ENCODE measurements at places on chromosomes 2 and 18.

DNA sequence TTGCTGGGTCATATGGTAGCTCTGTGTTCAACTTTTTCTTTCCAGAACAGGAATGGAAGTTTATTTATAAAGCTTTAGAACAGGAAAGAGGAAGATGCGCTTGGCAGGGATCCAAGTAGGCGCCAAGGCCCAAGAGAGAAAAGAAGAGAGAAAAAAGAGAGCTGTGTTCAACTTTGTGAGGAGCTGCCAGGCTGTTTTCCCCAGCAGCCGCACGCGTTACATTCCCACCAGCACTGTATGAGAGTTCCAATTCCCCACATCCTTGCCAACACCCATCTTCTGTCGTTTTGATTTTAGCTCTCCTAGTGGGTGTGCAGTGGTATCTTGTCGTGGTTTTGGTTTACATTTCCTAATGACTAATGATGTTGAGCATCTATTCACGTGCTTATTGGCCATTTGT is 51.4 kb downstream of the KCNF1 start:
- no peak for DNase-seq

DNA sequence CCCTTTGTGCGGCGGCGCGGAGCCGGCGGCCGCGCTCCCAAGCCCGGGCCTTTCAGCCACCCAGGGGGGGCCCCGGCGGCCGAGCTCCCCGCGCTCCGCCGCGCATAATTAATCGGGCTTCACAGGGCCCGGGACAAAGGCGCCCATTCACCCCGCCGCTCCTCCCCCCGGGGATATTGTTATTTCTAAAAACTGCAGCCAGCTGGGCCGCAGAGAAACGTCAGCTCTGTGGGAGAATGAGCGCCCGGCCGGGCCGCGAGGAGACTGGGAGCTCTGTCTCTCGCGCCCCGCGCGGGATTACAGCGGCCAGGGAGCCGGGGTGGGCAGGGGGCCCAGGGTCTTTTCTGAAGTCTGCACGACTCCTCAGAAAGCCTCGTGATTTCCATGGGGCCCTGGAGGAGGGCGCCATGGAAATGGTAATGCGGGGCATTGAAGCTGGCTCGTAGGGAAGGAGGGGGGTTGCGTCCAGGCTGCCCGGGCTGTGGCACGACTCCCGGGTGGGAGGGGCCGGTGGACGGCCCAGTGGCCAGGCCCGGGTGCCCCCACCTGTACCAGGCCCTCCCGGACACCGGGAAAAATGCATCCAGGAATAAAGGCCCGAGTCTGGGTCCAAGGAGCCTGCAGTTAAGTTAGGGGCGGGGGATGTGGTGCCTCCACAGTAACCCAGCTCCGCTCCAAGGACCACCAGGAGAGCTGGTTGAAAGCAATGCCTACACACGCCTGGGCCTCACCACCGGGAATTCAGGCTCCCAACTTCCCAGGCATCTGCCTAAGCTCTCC is 125.3 kb downstream of the ZFP36L2 start:
- no peak for DNase-seq

DNA sequence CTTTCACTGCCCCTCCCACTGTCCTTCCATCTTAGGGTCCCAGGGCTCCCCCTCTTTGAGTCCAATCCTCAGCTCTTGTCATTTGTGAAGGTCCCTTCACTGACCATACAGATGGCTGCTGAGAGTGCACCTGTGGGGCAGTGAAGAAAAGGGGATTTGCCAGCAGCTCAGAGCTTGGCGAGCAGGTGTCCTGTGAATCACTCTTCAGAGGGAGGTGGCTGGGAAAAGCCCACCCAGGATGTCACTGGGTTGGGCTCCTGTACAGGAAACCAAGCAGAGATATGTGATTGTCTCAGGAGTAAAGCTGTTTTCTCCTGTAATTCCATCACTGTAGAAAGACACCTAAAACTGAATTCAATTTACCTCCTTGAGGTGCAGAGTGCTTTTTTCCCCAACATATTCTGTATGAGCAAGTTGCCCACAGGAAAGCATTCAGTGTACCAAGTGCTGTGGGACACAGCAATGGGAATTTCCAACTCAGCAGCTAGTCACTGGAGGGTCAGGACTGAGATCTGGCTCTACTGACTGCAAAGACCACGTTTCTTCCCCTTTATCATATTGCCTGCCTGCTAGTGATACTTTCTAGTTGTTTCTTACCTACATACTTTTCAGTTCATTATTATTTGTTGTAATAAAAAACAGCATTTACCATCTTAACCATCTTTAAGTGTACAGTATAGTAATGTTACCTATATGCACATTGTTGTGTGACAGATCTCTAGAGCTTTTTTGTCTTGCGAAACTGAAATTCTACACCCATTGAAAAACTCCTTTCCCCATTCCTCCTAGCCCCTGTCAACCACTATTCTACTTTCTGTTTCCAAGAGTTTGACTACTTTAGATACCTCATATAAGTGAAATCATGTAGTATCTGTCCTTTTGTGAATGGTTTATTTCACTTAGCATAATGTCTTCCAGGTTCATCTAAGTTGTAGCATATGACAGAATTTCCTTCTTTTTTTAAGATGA is 239.1 kb downstream of the TSN start:
- no peak for DNase-seq

GRCh38 chr2:153871231-153872221 is at the start of gene GALNT13:
Gene GALNT13 (plus strand): TSS chr2:153871922.
- peak; percentile 16 for DNase-seq

DNA sequence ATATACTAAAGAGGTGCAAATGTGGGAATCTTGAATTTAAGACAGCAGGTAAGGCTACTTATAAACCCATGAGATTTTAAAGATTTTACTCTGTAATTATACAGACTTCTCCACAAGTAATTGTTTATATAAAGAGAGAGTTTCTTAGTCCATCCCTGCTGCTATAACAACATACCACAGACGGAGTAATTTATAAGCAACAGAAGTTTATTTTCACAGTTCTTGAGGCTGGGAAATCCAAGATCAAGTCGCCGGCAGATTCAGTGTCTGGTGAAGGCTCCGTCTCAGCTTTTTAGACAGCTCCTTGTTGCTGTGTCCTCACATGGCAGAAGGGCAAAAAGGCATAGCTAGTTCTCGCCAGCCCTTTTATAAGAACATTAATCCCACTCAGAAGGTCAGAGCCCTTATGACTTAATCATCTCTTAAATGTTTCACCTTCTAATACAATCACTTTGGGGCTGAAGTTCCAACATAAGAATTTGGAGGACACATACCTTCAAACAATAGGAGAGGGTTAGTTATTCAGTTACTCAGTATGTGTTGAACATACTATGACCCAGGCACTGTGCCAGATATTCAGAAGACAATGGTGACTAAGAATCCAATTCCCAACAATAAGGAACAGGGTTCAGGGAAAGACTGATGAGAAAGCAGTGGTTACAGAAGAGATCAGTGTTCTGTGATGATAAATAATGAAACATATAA is 466.0 kb downstream of the RIT2 start:
- no peak for DNase-seq

DNA sequence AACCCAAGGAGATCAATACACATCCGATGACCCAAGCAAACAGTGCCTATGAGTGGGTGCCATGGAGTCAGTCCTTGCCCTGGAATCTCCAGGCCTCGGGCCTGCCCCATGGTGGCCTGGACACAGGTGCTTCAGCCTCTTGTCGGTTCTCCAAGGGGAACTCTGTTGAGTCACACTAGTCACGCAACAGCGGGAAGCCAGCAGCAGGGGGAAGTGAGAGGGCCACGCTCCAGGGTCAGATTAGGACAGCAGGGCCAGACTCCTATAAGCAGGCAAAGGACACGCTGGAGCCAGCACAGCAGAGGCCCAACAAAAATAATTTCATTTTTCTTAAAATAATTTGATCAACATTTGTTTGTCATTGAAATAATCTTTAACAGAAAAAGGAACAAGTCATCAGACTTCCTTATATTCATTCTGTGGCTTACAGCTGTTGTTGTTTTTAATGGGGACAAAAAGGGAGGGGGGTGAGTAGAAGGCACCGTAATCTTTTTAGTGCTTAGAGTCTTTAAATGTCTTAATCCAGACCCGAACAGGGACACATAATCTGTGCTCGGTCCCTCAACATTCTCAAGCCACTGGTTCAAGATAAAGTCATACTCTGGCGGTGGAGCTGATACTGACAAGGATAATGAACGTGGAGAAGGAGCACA is 16.4 kb upstream of the ARMC9 start:
- DNase-seq = no peak

DNA sequence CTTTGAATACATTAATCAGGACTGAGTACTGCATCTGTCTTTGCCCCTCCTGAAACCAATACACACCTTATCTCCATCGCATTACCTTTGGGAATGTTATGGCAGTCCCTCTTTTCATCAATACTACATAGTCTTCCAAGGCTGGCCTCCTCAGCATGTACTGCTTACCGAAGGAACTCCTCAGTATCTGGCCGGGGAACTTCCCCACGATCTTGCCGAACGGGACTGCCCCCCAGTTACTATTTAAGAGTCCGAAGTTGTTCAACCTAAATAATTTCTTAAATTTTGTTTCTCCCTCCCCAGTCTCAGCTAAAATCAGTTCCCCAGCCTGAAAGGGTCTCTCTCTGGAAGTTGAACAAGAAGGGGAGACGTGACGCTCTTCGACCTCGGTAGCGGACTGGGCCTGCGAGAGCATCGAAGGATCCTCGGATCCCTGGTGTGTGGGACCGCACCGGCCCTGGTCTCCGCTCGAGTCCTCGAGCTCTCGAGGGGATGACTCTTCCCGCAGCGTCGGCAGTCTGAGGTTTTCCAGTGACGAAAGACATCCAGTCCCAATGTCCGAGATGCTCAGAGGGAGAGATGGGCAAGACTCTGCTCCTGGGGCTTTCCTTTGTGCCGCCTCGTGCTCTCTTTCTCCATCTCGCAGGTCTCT is 489 bp downstream of the TRMT61B start:
- DNase-seq = no peak

DNA sequence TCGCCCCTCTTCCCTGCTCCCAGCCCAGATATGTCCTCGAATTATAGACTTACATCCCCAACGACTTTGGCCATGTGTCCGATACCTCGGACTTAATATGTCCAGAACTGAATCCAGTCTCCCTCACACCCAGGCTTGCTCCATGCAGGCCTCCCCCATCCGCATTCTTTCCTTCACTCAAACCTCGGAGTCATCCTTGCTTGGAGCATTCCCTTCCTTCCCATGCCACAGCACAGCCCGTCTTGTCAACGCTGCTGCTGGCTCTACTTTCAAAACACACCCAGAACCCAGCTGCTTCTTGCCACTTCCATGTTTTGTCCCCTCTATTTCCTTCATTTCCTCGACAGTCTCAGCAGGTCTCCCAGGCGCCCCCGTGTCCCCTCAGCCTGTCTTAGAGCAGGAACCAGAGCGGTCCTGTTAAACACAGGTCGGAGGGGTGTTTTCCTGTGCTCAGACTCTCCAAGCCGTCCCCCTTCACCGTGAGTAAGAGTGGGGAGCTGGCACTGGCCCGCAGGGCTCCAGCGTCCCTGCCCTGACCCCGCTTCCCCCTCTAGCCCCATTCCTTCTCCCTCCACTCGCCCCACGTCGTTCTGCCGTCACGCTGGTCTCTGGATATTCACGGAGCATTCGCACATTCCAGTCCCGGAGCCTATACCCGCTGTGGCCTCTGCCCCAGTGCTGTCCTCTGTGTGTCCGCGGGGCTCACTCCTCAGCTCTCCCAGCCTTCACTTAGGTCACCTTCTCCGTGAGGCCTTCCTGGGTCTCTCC is 54.4 kb downstream of the VAPA start:
- no peak for DNase-seq

GRCh38 chr18:12463191-12463590 is 55.5 kb downstream of the PRELID3A start:
- no peak for DNase-seq

DNA sequence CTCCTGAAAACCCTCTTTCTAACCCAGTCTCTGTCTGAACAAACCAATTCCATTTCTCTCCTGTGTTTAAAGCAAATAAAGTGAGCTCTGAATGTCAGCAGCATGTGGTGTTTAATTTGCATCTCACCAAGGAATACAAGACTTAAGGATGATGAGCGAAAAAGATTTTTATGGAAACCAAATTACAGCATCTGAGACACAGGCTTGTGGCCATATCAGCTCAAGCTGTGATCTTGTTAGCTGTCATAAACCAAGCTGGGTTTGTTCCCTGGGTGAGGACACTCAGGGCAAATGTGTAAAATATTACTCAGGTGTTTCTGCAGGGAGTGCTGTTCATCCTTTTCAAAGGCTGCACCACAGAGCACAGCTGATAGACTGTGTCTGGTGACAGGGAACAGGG is 129.3 kb upstream of the REV1 start:
- DNase-seq = no peak

- no peak for DNase-seq
These were observed 46.7 kb upstream of the LCLAT1 start for GRCh38 chr2:30400151-30400954.

DNA sequence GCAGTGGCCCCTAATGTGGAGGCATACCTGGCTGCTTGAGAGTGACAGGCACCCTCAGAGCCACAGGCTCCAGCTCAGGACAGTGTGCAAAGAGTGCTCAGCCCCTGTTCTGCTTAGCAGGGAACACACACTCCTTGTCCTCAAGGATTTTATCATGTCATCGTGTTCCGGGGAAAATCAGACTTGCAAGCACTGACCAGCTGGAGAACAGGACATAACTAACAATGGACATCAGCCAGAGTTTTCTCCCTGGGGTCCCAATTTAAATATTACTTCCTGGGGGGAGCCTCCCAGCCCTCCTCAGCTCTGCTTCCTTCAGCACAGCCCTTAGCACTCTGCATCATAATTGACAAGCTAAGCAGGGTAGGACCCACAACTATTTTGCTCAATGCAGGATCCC is 175.4 kb upstream of the ACAA2 start:
- no peak for DNase-seq

DNA sequence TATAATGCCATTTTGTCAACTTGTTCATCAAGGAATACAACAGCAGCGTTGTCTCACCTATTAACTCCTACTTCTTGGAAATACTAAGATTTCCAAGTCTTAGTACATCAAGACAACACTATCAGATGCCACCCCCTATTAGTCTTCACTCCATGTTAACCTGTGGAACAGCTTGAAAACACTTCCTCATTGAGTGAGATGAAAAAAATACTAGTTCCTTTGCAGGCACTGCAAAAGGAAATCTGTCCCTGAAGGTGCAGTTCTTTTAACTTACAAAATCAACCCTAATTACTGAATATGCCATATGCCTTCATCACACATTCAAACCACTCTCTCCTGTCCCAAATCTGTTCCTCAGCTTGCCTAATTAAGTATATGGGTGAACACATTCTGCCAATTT is 4.0 kb downstream of the CWC22 start:
- no peak for DNase-seq

- DNase-seq = no peak
These were observed 374.3 kb downstream of the TMX3 start for GRCh38 chr18:68340606-68341005.

GRCh38 chr18:11074889-11075288 is 74.5 kb downstream of the PIEZO2 start:
- no peak for DNase-seq

DNA sequence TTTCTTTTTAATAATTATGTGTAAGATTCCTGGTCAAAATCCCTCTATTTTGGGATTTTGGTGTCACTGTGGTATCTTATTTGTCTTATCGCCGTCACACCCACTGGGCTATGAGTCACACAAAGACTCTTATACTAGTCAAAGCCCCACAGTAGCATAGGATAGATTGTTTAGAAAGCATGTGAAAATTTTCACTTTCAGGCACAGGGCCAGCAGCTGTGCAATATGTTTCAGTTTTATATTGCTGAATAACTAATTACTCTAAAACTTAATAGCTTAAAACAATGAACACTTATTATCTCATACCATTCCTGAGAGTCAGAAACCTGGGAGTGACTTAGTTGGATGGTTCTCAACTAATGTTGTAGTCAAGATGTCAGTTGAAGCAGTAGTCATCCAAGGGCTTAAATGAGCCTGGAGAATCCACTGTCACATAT is 24.0 kb downstream of the CFAP210 start:
- DNase-seq = no peak

GRCh38 chr2:24793761-24794435 is 673 bp downstream of the CENPO start:
- peak; percentile 41 for DNase-seq

- no peak for DNase-seq
These were observed 515.9 kb upstream of the CELF4 start for GRCh38 chr18:38081516-38081915.
